GM12864 (cell line): ENCODE measurements at places on chromosomes 1 and 21.
A peak's percentile ranks its signal among the peaks of the same experiment; 100 is the strongest.

DNA sequence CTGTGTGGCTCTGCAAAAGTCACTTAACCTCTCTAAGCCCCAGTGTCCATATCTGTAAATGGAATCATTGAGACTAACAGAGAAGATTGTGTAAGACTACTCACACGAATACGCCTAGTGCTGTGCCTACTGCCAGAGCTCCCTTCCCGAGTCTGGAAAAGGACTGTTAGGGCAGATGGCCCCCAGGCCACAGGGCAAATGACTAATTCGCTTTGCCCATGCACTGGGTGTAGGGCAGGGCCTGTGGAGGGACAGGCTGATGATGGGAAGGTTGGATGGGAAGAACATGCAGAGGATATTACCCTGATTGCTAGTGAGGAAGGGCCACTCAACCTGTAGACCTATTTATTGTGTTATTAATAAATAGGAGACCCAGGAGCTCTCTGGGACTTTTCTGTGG, 4.2 kb upstream of the GPR61 start:
- DNase-seq, result no peak

GRCh38 chr1:74571891-74572290, 59.5 kb upstream of the LRRC53 start:
- DNase-seq, result no peak

DNA sequence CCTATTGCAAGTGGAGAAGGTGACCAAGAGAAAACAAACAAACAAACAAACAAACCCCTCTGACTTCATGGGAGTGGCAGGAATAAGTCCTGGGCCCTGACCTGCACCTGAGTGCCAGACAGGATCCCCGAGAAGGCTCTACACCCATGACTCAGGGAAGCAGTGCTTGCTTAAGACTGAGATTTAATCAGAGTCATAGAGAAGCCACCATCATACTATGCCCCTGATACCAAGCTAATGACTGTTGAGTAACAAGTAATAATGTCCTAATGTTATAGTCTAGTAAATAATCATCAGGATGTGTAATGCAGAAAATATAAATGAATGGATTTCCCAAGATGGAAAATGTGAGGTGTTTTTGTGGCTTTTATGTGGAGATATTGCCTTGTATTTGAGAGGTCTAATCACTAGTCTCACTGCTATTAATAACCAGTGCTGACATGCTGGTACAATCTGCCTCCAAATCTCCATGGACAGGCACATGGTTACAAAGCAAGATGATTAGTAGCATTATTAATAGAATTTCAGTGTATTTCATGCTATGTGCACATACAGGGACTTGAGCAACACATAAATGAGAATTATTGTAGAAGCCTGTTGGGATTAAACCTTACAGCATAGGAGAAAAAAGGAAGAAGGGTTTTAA, 1290.9 kb downstream of the MRPL39 start:
- no peak for DNase-seq

GRCh38 chr1:28926629-28927265, 12.4 kb downstream of the EPB41 start:
- peak; percentile 86 for DNase-seq

DNA sequence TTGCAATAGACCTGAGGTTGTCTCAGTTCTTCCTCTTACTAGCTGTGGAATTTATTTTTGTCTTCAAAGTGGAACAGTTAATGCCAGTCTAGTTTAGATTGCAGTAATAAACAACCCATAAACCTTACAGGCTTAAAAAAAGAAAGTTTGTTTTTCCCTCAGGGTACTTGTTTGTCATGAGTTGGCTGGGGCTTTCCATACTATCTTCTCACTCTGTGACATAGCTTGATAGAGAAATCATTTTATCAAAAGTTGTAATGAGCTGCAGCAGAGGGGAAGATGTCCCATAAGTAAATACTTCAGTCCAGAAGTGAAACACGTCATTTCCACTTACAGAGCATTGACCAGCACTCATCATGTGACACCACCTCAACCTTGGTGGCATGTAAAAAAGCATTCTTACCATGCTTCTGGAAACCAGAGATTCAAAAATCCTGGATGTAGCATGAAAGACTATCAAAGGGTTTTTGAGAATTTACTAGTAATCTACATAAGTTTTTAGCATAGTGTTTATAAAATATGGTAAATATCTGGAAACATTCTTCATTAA, 62.8 kb upstream of the COL11A1 start:
- DNase-seq, result no peak

DNA sequence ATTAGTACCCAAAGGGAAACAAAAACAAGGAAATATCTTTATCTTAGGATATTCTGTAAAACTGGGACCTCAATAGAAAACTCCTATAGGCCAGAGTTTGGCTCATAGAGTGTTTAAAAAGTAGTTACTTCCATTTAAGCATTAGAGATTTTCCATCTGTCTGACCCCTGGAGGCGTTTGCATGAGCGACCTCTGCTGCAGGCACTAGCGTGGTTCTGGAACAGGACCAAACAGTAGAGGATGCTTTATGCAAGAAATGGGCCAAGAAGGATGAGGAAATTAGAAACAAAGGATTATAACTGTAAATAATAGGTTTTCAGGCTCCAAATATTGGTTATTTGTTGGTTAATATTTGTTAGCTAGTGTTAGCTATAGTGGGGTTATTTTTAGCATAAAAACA, 5.7 kb downstream of the ZBTB40 start:
- DNase-seq, result no peak

DNA sequence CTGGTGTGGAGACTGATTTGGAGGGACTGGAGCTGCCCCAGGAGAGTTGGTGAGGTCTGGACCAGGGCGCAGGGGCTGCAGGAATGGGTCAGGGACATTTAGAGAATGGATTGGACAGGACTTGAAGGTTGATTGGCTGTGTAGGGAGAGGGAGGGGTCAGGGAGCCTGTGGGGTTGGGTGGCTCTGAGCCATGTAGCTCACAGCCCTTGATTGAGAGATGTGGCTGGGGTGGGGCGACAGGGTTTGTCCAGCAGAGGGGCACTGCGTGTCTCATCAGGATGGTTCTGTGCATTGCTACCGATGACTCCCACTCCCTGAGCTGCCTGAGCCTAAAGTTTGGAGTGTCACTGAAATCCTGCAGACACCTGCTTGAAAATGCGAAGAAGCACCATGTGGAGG, 12.1 kb downstream of the AZIN2 start:
- DNase-seq, result no peak

GRCh38 chr1:224450561-224451350, 16.2 kb upstream of the WDR26 start:
- no peak for DNase-seq

DNA sequence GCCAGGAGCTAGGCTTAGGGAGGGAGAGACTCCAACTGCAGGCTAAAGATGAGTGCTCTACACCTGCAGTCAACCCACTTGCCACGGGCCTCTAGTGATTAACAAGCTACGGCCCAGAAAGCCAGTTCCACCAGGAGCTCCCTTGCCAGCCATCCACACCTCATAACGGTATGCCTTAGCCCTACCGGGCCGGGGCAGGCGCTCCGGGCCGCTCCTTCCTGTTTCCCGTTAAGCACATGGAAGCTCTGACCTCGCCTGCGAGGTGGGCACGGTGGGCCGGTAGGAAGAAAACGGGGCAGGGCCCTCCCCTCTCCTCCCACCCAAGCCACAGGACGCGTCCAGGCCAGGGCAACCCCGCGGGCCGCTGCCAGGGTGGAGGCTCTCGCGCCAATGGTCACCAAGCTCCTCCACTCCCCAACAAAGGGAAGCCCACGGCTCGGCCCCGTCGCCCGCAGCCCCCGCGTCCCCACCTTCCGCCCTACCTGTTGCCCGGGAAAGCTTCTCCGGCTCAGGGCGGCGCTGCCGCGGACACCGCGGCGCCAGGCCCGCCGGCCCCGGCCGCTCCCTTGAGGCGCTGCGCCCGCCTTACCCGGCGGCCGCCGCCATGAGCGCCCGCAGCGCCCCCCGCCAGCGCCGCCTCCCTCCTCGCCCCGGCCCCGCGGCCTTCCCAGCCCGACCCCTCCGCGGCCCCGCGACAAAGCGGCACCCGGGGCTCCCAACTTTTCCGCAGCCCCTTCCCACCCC, 627 bp downstream of the CERS2 start:
- no peak for DNase-seq

DNA sequence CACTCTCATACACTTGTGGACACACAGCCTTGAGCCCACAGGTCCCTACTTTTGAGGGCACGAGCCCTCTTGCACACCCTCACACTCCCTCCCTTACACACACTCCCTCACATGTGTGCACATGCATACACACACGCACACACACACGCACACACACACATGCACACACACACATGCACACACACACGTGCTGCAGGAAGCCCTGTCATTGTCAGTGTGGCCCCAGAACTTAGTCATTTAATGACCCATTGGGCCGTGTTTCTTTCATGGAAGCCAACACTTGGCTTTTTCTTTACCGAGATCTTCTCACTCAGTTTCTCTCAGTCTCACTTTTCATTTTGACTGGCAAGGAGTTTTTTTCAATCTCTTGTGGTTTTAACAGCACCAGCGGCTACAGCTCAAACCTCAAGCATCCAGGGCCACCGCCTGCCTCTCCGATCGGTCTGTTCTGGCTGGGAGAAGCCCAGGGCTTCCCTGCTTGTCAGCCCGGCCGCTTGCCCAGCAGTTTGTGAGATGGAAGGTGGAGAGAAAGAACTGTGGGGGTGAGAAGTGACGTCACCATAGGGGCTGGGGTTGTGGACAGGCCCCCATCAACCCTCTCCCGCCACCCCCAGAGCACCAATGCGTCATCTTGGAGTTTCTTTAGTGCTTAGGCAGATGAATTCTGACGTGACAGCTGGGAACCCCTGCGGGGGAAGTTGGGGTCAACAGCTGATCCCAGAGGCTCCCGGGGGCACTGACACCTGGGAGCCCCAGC, 15.8 kb upstream of the TNFRSF8 start:
- peak; percentile 91 for DNase-seq

GRCh38 chr21:23455676-23456075, 2151.6 kb downstream of the MRPL39 start:
- DNase-seq, result no peak

DNA sequence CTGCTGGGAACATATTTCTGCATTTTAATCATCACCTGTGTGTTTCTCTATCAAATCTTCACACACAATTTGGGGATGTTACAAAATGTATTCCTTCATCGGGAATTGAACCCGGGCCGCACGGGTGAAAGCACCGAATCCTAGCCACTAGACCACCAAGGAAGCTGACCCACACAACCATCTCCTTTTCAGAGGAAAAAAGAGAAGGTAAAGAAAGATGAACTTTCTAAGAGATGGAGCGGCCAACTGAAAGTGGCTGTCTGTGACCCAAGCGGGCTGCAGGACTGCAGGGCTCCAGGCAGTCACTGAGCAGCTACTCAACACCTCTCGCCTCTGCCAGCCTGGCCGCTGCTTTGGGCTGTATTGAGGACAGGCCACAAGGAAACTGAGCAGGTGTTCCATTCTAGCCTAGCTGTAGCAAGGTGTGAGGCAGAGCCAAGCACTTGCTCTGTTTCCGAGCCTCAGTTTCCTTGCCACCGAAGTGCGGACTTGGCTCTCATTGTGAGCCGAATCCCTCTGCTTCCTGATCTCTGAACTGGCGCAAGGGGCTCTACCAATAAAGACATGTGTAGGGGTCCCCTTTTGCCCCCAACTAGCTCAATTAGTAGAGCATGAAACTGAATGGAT, 156.9 kb upstream of the NBPF11 start:
- DNase-seq, result no peak

DNA sequence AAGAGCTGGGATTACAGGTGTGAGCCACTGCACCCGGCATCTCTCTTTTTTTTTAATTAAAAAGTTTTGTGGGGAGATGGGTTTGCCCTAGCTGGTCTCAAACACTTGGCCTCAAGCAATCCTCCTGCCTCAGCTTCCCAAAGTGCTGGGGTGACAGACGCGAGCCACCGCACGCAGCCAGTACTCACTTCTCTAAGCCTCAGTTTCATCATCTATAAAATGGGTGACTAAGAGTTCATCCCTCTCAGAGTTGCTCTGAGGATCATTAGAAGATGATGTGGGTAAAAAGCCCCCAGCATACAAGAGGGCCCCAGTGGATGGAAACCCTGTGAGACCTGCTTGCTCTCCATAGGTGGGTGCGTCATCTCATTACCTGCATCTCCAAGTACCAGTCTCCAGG, 2.5 kb upstream of the CATSPER4 start:
- no peak for DNase-seq

DNA sequence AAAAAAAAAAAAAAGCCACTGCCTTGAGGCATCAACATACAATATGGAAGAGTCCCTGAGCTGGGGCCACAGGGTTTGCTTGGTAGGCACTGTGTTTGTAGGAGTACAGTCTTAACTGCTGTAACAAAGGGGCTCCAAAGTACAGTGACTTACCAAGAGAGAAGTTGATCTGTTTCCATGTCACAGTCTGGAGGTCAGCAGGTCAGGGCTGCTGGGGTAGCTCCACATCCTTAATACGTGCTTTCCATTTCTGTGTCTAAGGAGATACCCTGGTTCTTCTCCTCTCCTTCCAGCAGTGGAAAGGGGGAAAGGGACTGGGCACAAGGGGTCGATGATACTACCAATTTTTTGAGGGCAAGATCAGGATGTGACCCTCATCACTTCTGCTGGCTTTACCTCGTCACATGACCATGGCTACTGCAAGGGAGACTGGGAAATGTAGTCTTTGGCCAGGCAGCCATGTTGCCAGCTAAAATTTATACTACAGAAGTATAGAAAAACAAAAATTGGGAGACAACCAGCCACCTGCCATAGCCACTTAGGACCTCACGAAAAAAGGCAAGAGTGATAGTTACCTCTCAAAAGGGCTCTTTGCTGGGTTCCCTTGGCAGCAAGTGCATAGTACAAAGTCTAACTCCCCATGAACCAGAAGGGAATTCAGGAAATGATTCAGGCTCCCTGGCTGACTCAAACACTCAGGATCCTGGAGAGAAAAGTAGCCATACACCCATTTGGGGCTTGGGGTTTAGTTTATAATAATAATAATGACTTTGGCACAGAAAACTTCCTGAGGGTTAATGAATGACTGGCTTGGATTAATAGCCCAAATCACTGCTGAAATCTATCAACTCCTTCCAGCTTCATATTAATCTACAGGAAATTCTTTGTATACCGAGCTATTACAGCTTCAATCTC, 52.7 kb upstream of the ATP5PO start:
- no peak for DNase-seq

- DNase-seq, result no peak
These were observed 2.8 kb downstream of the ITPKB start for GRCh38 chr1:226736001-226736907.

- no peak for DNase-seq
These were observed 41.2 kb downstream of the KCNAB2 start for GRCh38 chr1:6086762-6087376.

- DNase-seq, result no peak
These were observed 48.2 kb upstream of the TNFSF4 start for GRCh38 chr1:173255214-173255813.
